ENCODE measurements at places on chromosomes 6 and 20. TPM values are rescaled to one million over a fixed set of nuclear protein-coding genes. Genes with fewer than 3 reads are reported as not detected.

Gene GMEB2
- 3.8 TPM for polyA plus RNA-seq

Gene KIAA0408
- polyA plus RNA-seq, result 0.03 TPM

Gene TPX2
- polyA plus RNA-seq, result 0.06 TPM

Gene NKAIN2
- not detected for polyA plus RNA-seq

Gene RAB5IF
- polyA plus RNA-seq, result 790 TPM
